Right ventricle myocardium inferior (tissue), 1 donor: ENCODE measurements at places on chromosomes 7 and 10. TPM values are rescaled to one million over a fixed set of nuclear protein-coding genes. Genes with fewer than 3 reads are reported as not detected.
A peak's percentile ranks its signal among the peaks of the same experiment; 100 is the strongest.

DNA sequence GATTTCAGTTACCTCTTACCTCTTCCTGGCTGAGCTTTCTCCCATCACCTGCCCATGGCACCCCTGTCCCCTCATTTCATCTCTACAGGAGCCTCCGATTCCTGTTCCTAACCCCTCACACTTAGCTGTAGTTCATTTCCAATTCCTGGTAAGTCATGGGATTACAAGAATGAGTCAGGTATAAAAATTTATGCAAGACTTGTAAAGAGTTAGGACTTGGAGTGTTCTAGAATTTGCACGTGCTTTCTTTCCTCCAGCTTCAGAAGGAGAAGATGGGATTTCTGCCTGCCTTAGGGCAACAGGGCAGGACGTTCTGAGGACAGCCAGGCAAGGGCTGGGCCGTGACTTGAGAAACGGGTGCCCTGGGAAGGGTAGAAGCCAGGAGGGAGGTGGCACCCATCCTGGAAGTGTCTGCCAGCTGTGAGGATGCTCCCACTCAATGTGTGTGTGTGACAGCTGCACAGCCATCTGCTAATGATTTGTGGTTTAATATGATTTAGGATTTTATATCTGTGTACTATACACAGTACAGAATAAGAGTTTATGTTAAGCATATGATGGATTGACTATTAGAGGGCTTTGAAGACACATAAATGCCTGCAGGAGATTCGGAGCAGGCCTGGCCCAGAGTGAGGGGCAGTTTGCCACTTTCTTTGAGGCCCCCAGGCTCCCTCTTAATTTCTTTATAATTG, 81.5 kb upstream of the VIPR2 start:
- DNase-seq, result no peak

- DNase-seq, result no peak
Measured at GRCh38 chr10:59750155-59750945, 2.9 kb downstream of the MRLN start.

GRCh38 chr7:104524853-104525252, 196.4 kb downstream of the LHFPL3 start:
- DNase-seq, result no peak

- no peak for DNase-seq
Measured at GRCh38 chr7:26508917-26509316, 217.3 kb downstream of the SNX10 start.

GRCh38 chr10:130230036-130230435, 93.8 kb downstream of the GLRX3 start:
- no peak for DNase-seq

DNA sequence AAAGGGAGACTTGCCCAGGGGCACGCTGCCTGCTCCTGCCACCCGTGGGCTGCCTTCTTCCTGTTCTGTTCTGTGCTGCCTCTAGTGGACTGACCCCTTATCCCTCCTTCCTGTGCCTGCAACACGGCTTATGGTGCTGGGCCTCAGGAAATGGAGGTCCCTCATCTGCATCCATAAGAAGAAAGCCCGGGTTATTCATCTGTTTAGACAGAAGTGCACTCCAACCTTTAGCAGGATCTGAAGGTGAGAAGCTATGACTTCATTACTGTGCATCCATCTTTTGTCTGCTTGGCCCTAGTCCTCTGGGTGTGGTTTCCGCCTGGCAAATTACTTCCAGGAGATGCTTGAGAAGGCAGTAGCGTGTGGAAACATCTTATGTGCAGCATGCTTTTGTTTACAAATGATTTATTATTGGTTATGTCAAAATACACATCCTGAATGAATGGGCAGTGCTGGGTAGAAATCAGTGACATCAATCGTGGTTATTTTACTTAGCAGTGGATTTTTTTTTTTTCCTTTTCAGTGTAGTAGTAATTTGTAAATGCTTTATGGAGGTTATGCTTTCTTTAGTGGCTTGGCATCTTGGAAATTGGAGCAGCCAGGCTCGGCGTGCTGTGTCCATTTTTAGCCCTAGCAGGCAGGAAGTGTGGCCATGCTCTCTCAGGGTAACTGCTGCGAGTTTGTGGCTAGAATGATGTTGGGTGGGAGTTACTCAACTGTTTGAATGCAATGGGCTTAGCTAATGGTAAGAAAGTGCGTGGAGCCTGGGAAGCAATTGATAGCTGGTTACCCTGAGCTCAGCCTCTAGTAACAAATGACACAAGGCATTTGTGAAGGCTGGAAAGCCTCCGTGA, 12.7 kb downstream of the PTPRE start:
- no peak for DNase-seq

GRCh38 chr7:118754608-118755007, 530.1 kb downstream of the ANKRD7 start:
- DNase-seq, result no peak

DNA sequence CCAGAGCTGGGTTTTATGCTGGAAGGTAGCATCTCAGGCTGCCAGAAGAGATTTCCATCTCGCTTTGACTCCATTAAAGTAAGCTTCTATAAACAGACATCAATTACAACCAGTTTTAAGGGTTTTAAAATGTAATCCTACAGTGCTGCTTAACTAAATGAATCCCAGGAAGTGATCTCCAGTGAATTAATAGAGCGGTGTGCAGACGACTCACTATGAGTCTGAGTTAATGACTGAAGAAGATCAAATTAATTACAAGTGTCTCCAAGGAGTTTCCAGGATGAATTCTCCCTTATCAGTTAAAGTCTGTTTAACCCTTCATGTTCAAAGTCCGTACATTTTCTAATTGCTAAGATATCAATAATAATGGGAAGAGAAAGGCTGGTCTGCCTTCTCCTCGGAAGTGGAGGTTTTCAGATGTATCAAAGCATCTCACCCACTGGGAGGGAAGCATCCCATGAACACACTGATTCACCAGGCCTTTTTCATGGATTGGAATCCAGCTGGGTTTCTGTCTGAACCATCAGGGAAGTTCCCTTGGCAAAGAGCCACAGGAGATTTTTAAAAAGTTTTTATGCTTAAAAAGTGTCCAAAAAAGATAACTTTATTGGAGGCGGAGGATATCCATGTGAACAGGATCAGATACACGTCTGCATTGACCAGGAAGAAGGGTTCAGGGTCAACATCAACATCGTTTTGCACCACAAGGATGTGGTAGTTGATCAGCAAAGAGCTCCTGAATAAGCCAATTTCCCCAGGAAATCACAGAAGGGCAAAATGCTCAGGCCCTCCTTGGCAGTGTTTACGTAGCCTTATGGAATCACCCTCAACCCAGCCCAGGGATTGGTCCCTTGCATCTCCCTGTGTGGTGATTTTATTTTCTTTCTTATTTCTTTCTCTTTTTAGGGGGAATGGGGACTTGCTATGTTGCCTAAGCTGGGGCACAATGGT, 288.2 kb downstream of the POU6F2 start:
- DNase-seq, result no peak

DNA sequence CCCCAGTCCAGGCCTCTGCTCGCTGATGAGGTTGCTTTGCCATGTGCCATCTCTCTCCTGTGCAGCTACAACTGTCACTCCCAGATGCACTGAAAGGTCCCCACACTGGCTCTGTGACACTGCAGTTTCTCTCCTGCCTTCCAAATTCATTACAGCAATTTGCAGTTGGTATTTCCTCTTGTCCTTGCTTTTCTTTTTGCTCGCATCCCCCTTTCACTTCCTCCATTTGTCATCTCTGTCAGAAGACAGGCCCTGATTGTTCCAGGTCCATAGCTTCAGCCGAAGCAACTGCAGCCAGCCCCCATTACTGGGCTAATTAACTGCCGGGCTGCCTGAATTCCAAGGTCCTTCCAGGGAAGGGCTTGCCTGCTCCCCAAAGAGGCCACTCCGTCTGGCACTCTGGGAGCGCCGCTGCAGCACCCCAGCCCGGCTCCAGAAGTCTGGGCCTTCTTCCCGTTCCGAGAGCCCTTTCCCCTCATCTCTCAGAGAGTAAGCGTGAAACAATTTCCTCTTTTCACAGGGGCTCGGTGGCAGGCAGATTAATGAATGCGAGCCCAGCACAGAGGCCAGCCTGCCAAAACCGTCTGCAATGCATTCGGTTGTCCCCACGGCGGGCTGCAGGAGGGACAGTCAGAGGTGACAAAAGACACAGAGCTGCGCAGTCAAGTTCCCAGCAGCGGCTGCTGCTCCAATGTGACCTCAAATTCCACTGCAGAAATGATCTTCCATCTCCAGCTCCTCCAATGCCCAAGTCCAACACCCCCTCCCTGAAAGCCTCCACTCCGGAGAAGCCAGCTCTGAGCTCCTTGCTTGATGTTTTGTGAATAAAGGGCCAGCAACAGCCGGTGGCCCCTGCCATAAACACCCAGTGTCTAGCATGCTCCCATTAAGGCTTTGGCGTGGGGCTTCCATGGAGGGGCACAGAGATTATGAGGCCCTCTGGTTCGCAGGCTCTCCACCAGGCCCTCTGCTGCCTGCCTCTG, 279.4 kb upstream of the HABP2 start:
- DNase-seq, result peak; percentile 83

DNA sequence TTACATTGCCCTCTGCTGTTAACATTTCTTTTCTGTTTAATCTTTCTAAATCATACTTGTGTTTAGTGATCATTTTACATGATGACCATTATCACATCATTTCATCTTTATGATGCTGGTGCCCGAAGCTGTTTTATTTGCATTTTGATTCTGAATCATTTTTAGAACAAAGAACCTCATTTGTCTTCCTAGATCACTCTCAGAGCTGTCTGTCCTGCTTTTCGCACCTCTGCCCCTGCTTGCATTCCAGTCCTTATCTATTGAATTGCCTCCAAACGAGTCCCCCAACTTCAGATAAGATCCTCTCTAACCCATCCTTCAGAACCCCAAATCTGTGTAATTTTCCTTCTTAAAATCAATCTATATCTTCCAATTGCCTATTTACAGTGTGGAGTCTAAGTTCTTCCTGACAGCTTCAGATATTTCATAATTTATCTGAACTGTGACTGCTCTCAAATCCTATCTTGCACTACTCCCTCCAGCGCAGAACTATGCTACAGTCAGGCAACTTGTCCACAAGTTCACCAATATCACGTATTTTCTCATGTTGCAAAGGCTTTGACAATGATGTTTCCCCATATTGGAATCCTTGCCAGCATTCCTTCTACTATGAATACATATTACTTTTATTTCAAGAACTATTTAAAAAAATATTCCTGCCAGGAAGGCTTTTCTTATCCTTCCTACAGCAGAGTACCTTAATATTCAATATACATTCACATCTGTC, 346.5 kb upstream of the CACNA2D1 start:
- DNase-seq, result no peak

DNA sequence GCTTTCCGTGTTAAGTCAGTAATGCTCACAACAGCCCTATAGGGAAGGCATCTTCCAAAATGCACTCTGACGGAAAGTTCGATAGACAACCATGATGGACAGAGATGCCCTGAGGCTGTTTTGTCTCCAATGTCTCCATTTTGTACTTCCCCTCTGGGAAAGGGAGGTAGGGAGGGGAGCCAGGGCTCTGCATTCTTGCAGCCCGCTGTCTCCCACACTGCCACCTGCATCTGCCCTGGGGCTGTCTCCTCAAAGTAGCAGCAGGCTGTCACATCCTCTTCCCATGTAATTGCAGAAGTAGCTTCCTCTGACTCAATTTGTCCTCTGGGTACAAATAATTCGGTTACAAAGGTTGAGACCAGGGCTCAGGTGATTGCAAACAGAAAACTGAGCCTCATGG, 131.4 kb downstream of the GPAM start:
- no peak for DNase-seq

GRCh38 chr10:119637631-119638030, 13.5 kb upstream of the BAG3 start:
- DNase-seq, result no peak

GRCh38 chr7:135670179-135670578, 7.9 kb downstream of the STMP1 start:
- no peak for DNase-seq

DNA sequence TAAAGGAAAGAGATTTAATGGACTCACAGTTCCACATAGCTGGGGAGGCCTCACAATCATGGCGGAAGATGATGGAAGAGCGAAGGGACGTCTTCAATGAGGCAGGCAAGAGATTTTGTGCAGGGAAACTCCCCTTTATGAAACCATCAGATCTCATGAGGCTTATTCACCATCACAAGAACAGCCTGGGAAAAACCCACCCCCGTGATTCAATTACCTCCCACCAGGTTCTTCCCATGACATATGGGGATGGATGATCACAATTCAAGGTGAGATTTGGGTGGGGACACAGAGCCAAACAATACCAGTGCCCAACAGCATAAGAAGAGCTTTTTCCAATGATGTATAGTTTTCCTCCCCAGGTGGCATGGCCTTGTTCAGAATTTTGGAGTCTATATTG, 11.2 kb upstream of the C7orf33 start:
- DNase-seq, result no peak

GRCh38 chr10:30463944-30464451, 30.0 kb downstream of the MAP3K8 start:
- DNase-seq, result no peak

Gene PIP4K2A
- total RNA-seq, result 14.0 TPM

Gene TBX20
- 138 TPM for total RNA-seq

Gene MSS51
- 3.5 TPM for total RNA-seq

Gene NYAP1
- 0.54 TPM for total RNA-seq

Gene GTF2IRD2
- 13.7 TPM for total RNA-seq

Gene AZGP1
- 94.1 TPM for total RNA-seq

Gene HABP2
- total RNA-seq, result not detected

Gene ZNF804B
- not detected for total RNA-seq

Gene CASP7
- 13.8 TPM for total RNA-seq
